ENCODE measurements at places on chromosomes 5 and 9.

- no peak for DNase-seq
These were observed 298.5 kb upstream of the IZUMO3 start for GRCh38 chr9:24844217-24844616.

- DNase-seq, result no peak
These were observed 265.4 kb upstream of the KLF9 start for GRCh38 chr9:70679845-70680244.

DNA sequence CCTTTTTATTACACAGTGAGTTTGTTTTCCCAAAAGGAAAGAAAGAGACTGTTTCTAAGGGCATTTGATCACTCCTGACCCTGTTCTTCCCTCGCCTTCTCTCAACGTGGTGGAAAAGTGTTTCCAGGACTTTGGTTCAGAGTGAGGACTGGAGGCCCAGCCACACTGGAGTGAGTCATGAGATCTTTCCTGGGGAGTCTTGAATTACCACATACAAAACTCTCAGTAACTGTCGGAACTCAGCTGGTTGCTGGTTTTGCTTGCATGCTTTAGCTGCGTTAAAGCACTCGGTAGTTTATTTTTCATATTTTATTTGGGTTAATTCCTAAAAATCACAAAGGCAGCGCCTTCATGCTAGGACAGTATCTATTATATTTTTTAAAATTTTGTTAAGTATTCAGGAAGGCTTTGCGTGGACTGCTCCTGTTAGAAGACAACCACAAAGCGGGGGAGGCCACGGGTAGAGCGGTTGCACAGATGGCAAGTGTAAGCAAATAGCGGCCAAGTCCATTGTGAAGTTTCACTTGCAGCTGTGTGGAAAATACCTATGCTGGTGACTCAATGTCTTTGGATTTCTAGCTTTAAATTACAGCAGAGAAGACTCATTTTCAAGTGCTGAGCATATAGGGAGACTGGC, 77.7 kb downstream of the ARSB start:
- DNase-seq, result peak; percentile 85

DNA sequence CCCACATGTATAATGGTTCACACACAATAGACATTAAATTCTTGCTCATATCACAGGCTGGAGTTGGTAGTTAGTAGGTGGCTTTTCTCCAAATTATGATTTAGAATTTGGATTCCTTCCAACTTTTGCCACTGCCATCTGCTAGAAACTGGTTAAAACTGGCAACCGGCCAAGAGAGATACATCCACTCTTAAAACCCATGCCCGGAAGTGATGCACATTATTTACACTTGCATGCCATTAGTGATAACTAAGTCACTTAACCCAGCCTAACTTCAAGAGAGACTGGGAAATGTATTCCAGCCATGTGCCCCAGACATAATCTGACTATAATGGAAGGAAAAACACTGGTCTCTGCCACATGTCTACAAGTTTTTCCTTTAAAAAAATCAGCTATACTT, 395.7 kb upstream of the SEMA6A start:
- no peak for DNase-seq

DNA sequence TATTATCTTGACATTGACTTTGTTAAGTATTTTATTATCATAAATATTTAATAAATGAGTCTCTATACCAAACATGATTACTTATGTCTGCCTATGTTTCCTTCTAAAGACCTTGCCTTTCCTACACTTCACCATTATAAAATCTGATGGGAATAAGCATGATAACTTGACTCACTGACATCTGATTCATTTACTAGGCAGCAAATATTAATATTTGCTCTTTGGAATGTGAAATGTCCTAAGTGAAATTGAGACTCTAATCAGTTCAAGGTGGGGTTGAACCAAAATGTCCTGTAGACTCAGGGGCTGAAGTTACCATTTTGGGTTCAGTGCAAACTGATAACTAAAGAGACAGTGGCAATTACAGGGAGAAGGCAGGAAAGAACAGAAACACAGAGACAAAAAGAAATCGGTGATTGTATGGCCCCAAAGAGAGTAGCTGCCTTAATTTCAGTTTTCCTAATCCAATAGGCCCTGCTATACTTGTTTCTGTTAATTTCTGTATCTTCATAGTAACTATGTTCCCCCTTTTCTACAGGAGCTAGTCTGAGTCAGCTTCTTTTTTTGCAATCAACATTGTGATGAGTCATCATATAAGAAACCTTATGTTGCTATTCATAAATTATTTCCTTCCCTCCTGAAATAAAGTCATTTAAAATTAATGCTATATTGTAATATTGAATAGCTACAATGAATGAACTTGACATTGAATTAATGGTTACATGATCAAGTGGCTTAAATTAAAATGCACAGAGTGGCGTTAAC, 296.8 kb downstream of the PDE4D start:
- DNase-seq, result no peak

DNA sequence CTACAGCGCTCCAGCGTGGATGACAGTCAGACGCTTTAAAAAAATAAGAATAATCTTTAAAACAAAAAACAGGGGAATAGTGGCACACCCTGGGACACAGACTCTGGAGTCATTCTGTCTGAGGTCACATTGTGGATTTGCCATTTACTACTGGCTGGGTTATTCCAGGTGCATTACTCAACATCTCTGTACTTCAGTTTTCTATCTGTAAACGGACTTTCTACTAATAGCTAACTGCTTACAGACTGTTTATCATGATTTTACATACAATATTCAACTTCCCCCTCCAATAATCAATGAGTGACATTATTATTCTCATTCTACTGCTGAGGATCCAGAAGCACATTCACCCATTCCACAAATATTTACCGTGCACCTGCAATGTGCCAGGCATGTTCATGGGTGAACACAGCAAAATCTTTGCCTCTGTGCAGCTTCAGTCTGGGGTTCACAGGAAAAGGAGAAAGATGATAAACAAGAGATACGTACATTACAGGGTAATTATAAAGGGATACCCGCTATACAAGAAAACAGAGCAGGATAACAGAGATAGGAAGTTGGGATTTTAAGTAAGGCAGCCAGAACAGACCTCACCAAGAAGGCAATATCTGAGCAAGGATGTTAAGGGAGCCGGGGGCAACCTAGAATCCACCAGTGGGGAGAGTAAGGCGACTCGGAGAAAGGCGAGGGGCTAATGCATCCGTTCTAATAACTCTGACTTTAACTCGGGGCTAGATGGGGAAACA, 984 bp upstream of the RAD23B start:
- no peak for DNase-seq

DNA sequence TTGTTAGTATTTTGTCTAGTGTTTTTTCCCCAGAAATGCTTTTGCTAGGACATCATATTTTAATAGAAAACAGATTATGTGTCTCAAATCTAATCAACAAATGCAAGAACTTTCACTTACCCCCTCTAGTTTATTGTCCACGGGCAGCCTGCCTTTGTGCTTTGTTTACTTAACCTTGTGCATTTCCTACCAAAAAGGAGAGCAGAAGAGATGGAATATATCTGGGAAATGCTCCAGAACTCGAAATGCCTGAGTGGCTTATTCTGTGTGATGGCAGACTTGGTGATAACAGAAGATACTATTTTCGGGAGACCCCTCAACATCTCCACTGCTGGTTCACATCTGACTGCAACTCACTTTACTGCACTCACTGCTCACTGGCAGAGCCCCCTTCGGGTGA, 33.3 kb upstream of the SPDL1 start:
- DNase-seq, result no peak

DNA sequence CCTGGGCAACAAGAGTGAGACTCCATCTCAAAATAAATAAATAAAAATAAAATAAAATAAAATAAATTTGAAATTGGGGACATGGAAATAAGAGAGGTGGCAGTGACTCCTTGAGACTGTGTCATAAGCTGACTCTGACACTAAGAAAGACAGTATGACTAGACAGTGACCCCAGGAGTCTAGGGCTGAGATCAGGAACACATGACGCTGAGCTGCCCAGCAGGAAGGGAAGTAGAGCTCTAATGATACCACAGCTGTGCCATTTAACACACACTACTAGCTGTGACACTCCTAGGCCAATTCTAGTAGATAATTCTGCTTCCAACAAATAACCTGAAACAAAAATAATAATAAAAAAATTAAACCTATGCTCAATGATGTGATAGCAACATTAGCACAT, 293.0 kb downstream of the SEC61B start:
- no peak for DNase-seq

DNA sequence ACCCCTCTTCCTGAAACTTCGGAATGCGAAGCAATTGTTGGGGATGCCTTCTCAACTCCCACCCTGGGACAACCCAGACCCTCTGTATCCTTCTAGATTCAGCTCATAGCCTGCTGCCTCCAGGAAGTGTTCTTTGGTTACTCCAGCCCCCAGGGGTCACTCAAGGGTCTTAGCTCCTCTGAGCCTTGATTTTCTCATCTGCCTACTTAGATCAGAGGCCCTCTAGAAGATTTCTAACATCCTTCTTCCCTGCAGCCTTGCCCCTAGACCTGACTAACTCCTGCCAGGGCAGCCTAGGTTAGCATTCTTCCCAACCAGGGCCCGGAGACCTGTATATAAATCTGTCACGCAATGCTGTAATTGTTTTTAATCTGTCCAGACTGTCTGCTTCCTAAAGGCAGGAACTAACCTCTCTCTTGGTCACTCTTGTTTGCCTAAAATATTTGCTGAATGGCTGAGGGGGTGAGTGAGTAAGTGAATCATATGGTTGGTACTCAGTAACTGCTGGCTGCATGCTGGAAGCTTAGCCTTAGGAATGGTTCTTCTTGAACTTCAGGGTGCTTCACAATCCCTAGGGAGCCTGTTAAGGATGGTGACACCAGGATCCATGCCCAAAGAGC, 8.2 kb downstream of the GALNT10 start:
- DNase-seq, result no peak

GRCh38 chr9:134350416-134350994, 24.2 kb downstream of the RXRA start:
- no peak for DNase-seq

DNA sequence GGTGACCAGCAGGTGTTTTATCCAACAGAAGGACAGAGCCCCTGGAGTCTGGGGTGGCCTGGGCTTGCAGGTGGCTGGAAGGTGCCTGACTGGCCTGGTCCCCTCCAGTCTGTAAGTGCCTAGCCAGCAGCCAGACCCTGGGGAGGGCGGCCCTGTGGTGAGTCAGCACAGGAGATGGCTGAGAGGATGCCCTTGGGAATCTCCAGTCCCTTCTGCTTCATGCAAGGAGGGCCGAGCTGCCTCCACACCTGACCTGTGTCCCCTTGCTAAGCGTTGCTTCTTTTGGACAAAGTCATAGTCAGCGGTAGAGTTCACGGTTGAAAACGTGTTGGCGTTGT, 20.2 kb downstream of the OBP2B start:
- no peak for DNase-seq

Data from AG04449 (cell line).